Dermis microvascular lymphatic vessel endothelial cell (primary cell): ENCODE measurements at places on chromosomes 2 and 18. TPM values are rescaled to one million over a fixed set of nuclear protein-coding genes. Genes with fewer than 3 reads are reported as not detected.

POMC gene
- 0.13 and 0.63 TPM in 2 replicates for total RNA-seq

DNA sequence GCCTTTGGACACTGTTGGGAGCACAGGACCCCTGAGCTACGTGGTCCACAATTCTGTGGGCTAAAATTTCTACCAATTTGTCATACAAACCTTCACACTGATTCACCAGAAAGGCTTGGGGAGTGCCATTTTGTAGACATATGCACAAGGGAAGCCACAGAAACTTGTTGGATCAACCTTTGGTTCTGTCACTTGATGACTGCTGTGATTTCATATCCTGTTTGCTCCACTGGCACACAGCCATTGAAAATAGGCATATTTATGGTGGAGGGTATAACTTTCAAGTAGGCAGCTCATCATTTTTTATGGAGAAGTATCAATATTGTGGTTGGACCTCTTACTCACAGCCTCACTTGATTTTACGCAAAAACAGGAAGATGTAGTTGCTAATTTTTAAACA, 10.5 kb downstream of the NAPG start:
- DNase-seq, result peak; percentile 68

DNA sequence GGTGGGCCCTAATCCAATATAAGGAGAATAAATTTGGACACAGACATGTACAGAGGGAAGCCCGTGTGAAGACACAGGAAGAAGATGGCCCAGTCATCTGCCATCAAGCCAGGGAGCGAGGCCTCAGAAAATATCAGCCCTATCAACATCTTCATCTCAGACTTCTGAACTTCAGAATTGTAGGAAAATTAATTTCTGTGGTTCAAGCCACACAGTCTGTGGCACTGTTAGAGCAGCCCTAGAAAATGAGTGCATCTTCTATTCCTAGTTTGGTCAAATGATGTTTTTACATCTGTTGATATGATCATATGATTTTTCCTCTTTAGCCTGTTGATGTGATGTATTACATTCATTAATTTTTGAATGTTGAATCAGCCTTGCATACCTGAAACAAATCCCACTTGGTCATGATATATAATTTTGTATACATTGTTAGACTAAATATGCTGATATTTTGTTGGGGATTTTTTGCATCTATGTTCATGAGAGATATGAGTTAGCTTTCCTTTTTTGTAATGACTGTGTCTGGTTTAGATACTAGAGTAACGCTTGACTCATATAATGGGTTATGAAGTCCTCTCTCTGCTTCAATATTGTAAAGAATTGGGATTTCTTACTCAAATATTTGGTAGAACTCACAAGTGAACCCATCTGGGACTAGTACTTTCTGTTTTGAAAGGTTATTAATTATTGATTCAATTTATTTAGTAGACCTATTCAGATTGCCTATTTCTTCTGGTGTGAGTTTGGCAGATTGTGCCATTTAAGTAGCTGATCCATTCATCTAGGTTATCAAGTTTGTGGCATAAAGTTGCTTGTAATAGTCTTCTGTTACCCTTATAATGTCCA, 451.4 kb downstream of the EIPR1 start:
- no peak for DNase-seq

VWC2L gene
- total RNA-seq, result not detected in 2 replicates

NMUR1 gene
- total RNA-seq, result not detected in 2 replicates

GRCh38 chr18:71809711-71810110, 734.4 kb downstream of the CBLN2 start:
- no peak for DNase-seq

DNA sequence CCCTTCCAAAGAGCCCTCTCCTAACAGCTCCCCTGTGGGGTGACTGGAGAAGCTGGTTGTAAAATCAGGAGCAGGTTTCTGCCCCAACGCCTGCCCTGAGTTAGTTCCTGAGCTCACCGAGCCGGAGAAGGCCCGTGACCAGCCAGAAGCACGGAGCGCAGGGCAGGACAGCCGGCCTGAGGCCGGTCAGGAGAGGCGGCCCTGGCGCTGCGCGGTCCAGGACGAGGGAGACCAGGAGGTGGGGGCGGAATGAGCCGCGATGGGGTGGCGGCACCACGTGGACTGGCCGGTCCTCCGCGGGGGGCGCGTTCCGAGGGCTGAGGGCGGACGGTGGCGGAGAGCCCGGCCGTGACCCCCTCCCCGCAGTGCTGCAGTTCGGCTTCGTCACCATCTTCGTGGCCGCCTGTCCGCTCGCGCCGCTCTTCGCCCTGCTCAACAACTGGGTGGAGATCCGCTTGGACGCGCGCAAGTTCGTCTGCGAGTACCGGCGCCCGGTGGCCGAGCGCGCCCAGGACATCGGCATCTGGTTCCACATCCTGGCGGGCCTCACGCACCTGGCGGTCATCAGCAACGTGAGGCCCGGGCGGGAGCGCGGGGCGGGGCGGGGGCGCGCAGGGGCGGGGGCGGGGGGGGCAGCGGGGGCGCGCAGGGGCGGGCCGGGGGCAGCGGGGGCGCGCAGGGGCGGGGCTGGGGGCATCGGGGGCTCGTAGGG, 29.0 kb downstream of the ANO7 start:
- peak; percentile 9 for DNase-seq

DNA sequence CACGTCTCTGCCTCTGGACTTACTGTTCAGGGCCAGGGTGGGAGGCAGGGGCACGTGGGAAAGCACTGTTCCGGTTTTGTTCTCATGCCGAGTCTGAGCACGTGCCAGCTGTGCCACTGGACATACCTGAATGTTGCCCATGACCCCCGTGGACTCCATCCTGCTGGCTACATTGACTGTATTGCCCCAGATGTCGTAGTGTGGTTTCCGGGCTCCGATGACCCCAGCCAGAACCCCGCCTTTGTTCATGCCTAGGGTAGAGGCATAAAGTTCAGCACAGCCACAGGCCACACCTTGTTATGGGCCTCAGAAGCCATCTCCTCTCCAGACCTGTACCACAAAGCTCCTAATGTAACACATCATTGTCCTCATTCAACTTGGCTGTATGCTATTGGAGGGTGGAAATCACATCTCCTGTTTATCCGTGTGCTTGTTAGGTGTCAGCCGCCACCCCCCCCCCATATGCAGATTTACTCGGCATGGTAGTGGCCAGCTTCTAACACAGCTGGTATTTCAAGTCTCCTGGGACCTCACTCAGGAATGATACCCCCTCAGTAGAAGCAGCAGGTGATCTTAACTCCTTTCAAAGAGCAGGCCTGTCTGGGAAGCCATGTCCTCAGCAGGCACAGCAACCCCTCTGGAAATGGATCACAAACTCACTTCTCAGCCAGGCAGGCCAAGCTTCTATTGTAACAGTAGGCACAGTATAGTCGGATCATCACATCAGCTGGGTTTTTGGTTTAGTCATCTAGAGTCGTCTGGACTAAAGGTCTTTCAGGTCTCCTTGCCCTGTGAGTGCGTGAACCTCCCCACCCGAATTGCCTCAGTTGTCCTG, 27.6 kb downstream of the CENPO start:
- DNase-seq, result no peak

- DNase-seq, result no peak
These were observed 852.0 kb upstream of the FSHR start for GRCh38 chr2:50006327-50006726.

- DNase-seq, result peak; percentile 83
These were observed at the start of gene MARCHF4 for GRCh38 chr2:216371721-216372702. Gene MARCHF4 (minus strand): TSS chr2:216372483. CDS start chr2:216370260, 2,223 bp downstream.

GRCh38 chr18:1252534-1252933, 347.9 kb downstream of the ADCYAP1 start:
- DNase-seq, result no peak

- no peak for DNase-seq
These were observed 17.1 kb upstream of the IL1R2 start for GRCh38 chr2:101974663-101975062.

DNA sequence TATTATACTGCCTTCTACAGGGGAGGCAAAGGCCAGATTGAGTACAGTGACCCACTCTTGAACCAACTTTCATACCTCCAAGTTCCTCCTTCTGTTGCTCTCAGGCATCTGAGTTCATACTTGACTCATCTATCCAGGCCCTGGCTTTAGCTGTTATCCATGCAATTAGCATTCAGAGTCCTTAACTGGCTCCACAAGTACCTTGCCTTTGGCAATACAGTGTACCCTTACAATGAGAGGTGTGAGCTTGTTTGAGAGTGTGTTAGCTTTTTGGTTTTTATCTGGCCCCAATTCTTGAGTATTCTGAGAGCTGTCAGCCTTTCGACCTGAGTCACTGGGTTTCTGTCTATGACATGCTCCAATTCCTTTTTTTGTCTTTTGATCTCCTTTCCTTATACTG, 60.2 kb downstream of the EHD3 start:
- DNase-seq, result no peak

DNA sequence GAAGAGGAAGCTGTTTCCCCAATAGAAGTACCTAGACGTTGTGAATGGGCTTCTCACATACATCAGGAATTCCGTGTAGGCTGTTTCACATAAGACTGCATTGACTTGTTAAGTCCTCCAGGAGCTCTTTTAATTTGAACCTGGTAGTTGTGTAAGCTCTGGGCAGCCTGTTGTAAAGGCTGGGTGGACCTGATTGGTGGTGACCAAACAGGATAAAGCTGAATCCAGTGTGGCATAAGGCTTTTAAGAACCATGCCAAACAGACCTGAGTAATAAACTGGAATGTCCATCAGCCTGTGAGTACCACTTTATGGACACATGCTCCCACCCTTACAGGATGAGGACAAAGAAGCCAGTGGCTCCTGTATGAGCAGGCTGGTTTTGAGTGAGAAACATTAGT, 24.1 kb downstream of the RMND5A start:
- DNase-seq, result no peak
